ENCODE measurements at places on chromosomes 12 and 14.

GRCh38 chr14:95146079-95146771, 11.1 kb downstream of the DICER1 start:
- DNase-seq: peak; percentile 24

GRCh38 chr14:61934385-61934784, 172.2 kb downstream of the SNAPC1 start:
- DNase-seq: no peak

DNA sequence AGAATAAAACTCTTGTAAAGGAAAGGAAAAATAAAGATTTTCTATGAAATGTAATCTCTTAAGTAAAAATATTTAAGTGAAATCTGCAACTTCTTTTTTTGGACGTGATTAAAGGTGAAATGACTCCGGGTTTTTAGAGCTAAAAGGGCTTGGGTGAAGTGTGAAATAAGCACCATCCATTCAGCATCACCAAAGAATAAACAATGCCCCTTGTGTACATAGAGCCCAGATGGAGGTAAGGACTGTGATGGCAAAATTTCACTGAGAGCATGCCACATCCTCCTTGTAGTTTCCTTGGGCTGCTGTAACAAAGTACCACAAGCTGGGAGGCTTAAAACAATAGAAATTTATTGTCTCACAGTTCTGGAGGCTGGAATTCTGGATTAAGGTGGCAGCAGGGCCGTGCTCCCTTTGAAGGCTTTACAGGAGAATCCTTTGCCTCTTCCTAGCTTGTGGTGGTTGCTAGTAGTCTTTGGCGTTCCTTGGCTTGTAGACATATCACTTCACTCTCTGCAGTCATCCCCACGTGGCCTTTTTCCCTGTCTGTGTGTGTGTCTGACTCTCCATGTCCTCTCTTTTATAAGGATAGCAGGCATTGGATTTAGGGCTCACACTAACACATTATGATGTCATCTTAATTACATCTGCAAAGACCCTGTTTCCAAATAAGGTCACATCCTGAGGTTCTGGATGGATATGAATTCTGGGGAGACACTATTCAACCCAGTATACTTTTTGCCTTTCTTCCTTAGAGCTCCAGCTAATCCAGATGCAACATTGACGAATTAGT, 24.2 kb downstream of the ZNF664 start:
- DNase-seq: no peak

DNA sequence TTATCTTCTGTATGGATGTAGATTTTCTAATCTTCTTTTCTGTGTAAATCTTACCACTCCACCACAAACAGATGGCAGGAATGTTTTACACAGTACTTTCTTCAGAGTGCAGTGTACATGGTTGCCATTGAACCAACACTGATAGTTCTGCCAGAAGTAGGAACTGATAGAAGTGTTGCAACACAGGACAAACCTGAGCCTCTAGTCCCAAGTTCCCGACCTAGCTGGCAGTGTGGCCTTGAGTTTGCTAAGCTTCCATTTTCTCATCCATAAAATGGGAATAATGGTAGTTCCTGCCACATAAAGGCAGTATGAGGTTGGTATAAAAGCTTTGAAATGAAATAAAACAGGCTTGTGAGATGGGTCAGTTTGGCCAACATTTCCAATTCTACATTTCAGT, 50.8 kb upstream of the SAV1 start:
- DNase-seq: no peak

GRCh38 chr12:6957151-6957701, 6.1 kb downstream of the PTPN6 start:
- no peak for DNase-seq

DNA sequence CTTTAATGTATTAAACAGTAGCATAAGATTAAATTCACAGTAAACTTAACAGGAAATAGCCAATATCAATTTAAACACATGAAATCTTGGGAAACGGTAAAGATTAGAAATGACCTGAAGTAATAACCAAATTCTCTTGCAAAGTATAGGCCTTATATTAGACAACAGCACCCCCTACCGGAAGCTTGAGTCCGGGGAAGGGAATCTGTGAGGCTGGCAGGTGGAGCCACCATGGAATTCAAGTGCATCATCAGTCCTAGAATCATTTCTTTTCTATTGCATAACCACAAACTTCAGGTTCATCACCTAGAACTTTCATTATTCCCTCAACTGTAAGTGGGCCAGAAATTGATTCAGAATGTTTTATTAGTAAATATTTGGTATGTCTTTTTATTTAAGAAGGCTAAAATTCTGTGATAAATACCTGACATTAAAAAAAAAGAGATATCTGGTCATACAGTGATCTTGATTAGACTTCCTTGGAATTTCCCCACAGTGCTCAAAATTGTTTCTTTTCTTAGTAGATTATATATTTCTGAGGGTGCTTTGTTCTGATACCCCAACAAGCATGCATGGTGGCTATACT, 48.6 kb downstream of the AP5M1 start:
- DNase-seq: peak; percentile 89

- no peak for DNase-seq
Measured at GRCh38 chr14:26330982-26331381, 266.9 kb downstream of the NOVA1 start.

DNA sequence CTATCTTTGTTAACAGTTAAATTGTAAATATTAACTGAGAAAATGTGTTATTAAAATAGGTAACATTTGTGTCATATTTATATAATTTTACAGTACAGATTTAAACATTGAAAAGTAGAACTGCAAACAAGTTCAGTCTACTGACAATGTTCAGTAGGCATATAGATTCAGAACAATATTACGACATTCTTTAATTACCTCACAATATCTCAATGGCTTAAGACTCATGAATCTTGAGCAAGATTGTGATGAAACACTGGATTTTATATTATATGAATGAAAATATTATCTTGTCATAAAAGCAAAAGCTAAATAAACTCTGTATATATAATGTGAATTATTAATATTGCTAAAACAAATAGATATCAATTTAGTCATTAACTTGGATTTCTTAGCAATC, 194.9 kb downstream of the ADAMTS20 start:
- peak; percentile 4 for DNase-seq

DNA sequence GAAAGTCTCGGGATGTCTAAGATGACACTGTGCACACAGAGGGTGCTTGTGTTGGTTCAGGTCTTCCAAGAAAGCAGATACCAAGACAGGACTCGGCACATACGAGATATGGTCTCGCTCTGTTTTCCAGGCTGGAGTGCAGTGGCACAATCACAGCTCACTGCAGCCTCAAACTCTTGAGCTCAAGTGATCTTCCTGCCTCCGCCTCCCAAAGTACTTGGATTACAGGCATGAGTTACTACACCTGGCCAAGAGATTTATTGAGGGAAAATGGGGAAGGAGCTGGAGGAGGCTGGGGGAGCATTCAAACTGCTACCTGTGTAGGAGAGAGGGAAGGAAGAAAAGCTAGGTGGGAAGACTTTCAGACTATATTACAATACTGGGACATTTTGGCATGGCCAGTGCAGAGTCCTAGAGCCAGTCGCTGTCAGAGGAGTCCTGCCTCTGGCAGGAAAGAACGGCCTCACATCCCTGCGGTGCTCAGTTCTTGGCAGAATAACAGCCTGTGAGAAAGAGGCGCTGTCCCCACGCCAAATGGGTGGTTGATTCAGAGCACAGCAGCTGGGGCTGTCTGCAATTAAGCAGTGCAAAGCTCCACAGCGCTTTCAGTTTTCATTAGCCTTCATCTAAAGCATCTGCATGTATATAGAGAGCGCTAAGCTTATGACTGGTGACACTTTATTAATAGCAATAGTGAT, 18.3 kb downstream of the SLC17A8 start:
- no peak for DNase-seq

GRCh38 chr14:88682495-88683114, 110.1 kb downstream of the EML5 start:
- DNase-seq: no peak

Data from hematopoietic multipotent progenitor cell treated with erythropoietin and hydrocortisone succinate and interleukin-3 and kit ligand, for 4 days (in vitro differentiated cells).